ENCODE measurements at places on chromosomes 2 and 18. TPM values are rescaled to one million over a fixed set of nuclear protein-coding genes. Genes with fewer than 3 reads are reported as not detected.

Gene SH2D6
- total RNA-seq, result 0.37 TPM

Gene MATN3
- not detected for total RNA-seq

Gene RAB6C
- total RNA-seq, result 0.52 TPM

Gene RFX8
- total RNA-seq, result not detected

Gene RTKN
- 31.5 TPM for total RNA-seq

Gene EMX1
- not detected for total RNA-seq

Gene HOXD12
- 1.0 TPM for total RNA-seq

Gene LIMS4
- not detected for total RNA-seq

- peak; percentile 86 for DNase-seq
- no peaks in the 10 kb centered on the region for H3K27me3 ChIP-seq
- H3K4me3 ChIP-seq, result peak overlapping the region; percentile 77
- H3K27ac ChIP-seq, result peak overlapping the region; percentile 83
Measured at GRCh38 chr18:35580701-35581539, 620 bp upstream of the GALNT1 start.

DNA sequence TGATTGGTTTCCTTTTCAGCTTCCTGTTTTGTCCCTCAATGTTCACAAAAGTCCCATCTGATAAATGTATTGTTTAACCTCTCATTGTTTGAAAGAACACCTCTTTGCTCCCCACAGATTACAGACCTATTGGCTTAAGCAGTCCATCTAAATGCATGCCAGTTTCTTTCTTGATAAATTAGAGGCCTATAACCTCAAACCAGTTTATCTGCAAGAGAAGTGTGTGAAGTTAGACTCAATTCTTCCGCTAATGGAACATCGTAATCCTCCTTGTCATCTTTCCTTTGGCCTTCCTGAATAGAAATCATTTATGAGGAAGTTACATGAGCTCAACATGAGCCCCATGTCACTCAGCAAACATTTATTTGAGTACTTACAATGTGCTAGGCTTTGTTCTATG is 74.0 kb downstream of the FRZB start:
- H3K27ac ChIP-seq, result no peak overlapping the region
- H3K4me1 ChIP-seq, result no peaks in the 10 kb centered on the region
- no peaks in the 10 kb centered on the region for H3K27me3 ChIP-seq
- no peaks in the 10 kb centered on the region for H3K36me3 ChIP-seq
- no peak for DNase-seq

DNA sequence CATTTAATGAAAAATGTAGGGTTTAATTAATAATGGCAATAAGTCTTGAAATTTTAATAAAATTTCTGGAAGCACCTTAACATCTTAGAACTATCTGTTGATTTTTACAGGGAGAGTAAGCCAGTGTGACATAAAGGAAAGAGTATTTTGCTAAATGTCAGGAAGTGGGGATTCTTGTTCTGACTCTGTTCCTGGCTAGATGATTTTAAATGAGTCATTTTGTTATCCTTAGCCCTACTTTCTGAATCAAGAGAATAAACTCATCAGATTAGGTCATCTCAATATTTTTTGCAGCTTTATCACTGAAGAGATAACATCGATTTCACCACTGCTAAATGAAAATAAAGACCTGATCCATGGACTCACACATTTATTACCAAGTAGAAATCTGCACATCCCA is 377.5 kb upstream of the CYRIA start:
- DNase-seq, result no peak
- H3K27me3 ChIP-seq, result no peaks in the 10 kb centered on the region
- no peak overlapping the region for H3K27ac ChIP-seq
- no peaks in the 10 kb centered on the region for H3K4me1 ChIP-seq
- H3K4me3 ChIP-seq, result no peak overlapping the region

GRCh38 chr2:44560352-44560751 is 198.6 kb downstream of the CAMKMT start:
- no peak overlapping the region for H3K27ac ChIP-seq
- no peak overlapping the region for H3K4me3 ChIP-seq
- H3K36me3 ChIP-seq, result no peaks in the 10 kb centered on the region
- H3K4me1 ChIP-seq, result no peaks in the 10 kb centered on the region

DNA sequence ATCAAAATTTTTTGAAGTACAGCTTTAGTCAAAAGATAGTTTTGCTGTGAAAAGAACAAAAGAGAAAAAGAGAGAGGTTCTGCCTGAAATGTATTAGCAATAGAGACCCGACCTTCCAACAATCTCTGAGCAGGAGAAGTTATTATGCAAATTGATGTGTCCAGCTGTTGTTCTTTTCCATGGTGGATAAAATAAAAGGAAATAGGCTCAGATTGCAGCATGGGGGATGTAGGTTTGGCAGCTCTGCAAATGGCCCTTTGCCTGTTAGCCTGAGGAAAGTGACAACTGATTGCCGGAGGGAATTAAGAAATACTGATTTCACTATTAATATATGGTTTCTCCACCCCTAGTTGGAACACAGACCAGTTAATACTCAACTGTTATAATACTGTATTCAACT is 1283.2 kb upstream of the NXPH2 start:
- no peak for DNase-seq
- H3K27ac ChIP-seq, result no peak overlapping the region
- H3K4me1 ChIP-seq, result no peaks in the 10 kb centered on the region
- no peak overlapping the region for H3K4me3 ChIP-seq
- no peaks in the 10 kb centered on the region for H3K27me3 ChIP-seq

DNA sequence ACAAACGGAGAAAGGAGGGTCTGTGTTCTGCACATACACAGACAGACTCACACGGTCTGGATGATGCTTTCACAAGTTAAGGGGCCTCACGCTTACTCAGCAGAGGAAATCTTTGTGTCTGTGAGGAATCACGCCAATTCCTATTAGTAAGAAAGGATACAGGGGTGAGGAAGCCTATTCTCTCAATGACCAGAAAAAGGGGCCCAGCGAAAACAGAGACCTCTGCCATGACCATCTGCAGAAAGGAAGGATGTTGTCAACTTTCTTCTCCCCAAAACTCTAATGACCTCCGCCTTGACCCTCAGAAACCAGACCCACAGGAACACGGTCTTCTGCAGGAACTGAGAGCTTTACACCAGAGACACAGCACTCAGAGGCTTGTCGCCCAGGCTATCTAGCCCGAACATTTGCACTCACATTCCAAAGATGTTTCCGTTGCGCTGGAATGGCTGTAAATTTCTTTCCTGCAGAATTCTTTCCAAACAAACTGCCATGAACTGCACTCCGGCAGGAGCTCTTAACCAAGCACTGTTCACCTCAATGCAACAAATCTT is 186.3 kb downstream of the TCF4 start:
- H3K4me1 ChIP-seq, result peaks cover 11% of the 10 kb centered on the region
- H3K36me3 ChIP-seq, result no peaks in the 10 kb centered on the region
- no peak for DNase-seq
- H3K27me3 ChIP-seq, result no peaks in the 10 kb centered on the region
- no peak overlapping the region for H3K4me3 ChIP-seq
- H3K27ac ChIP-seq, result no peak overlapping the region

- H3K27ac ChIP-seq, result no peak overlapping the region
- H3K4me3 ChIP-seq, result no peak overlapping the region
- DNase-seq, result no peak
Measured at GRCh38 chr2:211860224-211860623, 678.4 kb downstream of the ERBB4 start.

GRCh38 chr18:79844999-79845563 is 47.3 kb downstream of the KCNG2 start:
- H3K4me1 ChIP-seq, result peaks cover 14% of the 10 kb centered on the region
- no peak for DNase-seq
- H3K4me3 ChIP-seq, result no peak overlapping the region
- no peak overlapping the region for H3K27ac ChIP-seq

GRCh38 chr2:234169674-234170073 is 119.2 kb downstream of the SPP2 start:
- no peaks in the 10 kb centered on the region for H3K4me1 ChIP-seq
- no peaks in the 10 kb centered on the region for H3K36me3 ChIP-seq
- no peak overlapping the region for H3K4me3 ChIP-seq
- no peak overlapping the region for H3K27ac ChIP-seq
- no peaks in the 10 kb centered on the region for H3K27me3 ChIP-seq

- no peaks in the 10 kb centered on the region for H3K27me3 ChIP-seq
- H3K4me1 ChIP-seq, result peaks cover 5% of the 10 kb centered on the region
- H3K36me3 ChIP-seq, result no peaks in the 10 kb centered on the region
- H3K27ac ChIP-seq, result no peak overlapping the region
Measured at GRCh38 chr2:170339322-170339721, 161.4 kb downstream of the MYO3B start.

GRCh38 chr18:48781163-48781987 is 169.4 kb downstream of the SMAD7 start:
- no peak overlapping the region for H3K27ac ChIP-seq
- no peak for DNase-seq

GRCh38 chr2:19751631-19752030 is 150.2 kb downstream of the TTC32 start:
- H3K36me3 ChIP-seq, result no peaks in the 10 kb centered on the region
- no peak overlapping the region for H3K27ac ChIP-seq
- H3K4me1 ChIP-seq, result no peaks in the 10 kb centered on the region
- H3K4me3 ChIP-seq, result no peak overlapping the region
- DNase-seq, result no peak

- no peaks in the 10 kb centered on the region for H3K27me3 ChIP-seq
- H3K4me3 ChIP-seq, result no peak overlapping the region
- peaks cover 11% of the 10 kb centered on the region for H3K4me1 ChIP-seq
- no peak overlapping the region for H3K27ac ChIP-seq
- H3K36me3 ChIP-seq, result no peaks in the 10 kb centered on the region
Measured at GRCh38 chr2:206240327-206240726, 34.1 kb upstream of the ZDBF2 start.

DNA sequence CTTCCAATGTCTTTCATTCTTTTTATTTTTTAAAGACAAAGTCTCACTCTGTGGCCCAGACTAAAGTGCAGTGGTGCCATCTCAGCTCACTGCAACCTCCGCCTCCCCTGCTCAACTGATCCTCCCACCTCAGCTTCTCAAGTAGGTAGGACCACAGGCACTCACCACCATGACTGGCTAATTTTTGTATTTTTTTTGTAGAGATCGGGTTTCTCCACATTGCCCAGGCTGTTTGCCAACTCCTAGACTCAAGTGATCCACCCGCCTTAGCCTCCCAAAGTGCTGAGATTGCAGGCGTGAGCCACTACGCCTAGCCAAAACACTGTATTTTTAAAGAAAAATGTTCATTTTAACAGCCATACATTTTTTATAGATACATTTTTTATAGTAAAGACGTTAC is 12.7 kb downstream of the GCKR start:
- H3K4me1 ChIP-seq, result no peaks in the 10 kb centered on the region
- no peak overlapping the region for H3K27ac ChIP-seq
- no peaks in the 10 kb centered on the region for H3K27me3 ChIP-seq
- H3K4me3 ChIP-seq, result no peak overlapping the region
- H3K36me3 ChIP-seq, result no peaks in the 10 kb centered on the region

DNA sequence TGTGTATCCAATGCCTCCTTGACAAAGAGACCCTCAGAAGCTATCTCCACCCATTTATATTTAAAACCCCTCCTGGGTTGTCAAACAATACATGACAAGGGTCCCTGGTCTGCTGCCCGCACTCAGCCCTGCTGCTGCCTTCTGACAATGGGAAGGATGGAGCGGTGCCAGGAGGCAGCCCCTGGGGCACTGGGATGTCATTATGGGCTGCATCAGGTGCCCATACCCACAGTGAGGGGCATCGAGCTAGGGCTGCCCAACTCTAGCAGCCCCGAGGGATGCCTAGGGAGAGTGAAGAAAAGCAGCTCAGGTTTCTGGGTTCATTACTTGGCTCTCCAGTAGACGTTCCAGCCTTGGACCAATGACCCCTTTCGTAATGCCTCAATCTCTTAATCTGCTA is 301.7 kb downstream of the ALK start:
- no peak overlapping the region for H3K27ac ChIP-seq
- no peaks in the 10 kb centered on the region for H3K4me1 ChIP-seq
- H3K27me3 ChIP-seq, result no peaks in the 10 kb centered on the region
- no peak for DNase-seq

DNA sequence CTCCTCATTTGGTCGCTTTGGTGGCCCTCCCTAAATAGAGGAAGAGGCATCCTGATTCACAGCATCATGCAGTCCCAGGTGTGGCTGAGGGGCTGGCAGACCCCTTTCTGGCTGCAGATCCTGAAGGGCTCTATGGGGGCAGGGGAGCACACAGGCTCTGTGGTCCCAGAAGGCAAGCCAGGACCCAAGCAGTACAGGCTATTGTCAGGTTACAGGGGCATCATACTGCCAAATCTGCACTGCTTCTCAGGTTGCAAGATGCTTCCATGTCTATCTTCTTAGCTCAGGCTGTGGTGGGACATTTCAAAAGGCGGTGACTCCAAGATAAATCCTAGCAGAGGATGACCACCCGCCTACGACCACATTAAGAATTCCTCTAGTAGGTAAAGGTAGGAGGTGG is 54.3 kb downstream of the TTC32 start:
- H3K4me3 ChIP-seq, result no peak overlapping the region
- no peaks in the 10 kb centered on the region for H3K36me3 ChIP-seq
- H3K27me3 ChIP-seq, result no peaks in the 10 kb centered on the region
- no peak for DNase-seq

- H3K4me3 ChIP-seq, result no peak overlapping the region
- no peaks in the 10 kb centered on the region for H3K4me1 ChIP-seq
- no peaks in the 10 kb centered on the region for H3K27me3 ChIP-seq
- no peak overlapping the region for H3K27ac ChIP-seq
- no peak for DNase-seq
Measured at GRCh38 chr18:75034937-75035336, 174.0 kb downstream of the PTGR3 start.

DNA sequence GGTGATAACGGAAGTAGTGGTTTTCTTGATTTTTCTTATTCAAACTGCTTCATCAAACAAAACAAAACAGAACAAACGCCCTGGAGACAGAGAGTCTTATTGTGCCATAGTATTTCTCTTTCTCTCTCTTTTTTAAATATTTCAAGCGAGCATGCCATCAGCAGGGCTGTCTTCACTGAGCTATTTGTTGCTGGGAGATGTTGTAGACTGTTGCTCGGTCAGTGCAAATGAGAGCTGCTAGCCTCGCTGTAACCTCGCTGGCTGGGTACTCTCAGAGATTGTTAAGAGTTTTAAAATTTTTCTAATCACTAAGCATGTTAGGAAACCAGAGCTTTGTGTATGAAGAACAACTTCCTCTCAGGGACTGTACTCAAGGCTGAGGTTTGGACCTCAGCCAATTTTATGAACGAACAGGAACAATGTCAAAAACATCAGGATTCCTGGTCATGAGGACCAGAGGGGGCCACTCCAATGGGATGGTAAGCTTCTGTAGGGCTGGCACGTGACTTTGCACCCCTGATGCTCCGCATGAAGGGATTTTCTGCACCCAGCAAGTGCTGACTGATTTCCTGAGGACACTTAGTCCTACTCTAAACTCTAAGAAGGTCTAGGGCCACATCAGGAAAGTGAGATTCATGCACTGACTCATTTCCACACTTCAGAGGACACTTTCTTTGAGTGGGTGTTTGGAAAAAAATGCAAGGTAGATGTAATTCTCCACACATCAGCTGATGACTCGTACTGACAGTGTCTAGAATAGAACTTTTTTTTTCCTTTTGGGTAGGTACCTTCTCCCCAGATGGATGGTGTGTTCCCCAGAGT is 59.8 kb upstream of the IL1R1 start:
- H3K27ac ChIP-seq, result no peak overlapping the region
- no peaks in the 10 kb centered on the region for H3K4me1 ChIP-seq
- H3K36me3 ChIP-seq, result no peaks in the 10 kb centered on the region
- no peaks in the 10 kb centered on the region for H3K27me3 ChIP-seq
- H3K4me3 ChIP-seq, result no peak overlapping the region

GRCh38 chr2:19746611-19747309 is 155.0 kb downstream of the TTC32 start:
- no peak overlapping the region for H3K4me3 ChIP-seq
- DNase-seq, result peak; percentile 72
- no peaks in the 10 kb centered on the region for H3K36me3 ChIP-seq

GRCh38 chr18:23871410-23871809 is 143.1 kb upstream of the TTC39C start:
- H3K4me3 ChIP-seq, result no peak overlapping the region
- H3K36me3 ChIP-seq, result no peaks in the 10 kb centered on the region
- H3K4me1 ChIP-seq, result no peaks in the 10 kb centered on the region
- 0 out of 2 replicates have a peak, but pooled peaks cover 2% of the 10 kb centered on the region for H3K27me3 ChIP-seq

Data from Karpas-422 (cell line).